Natural killer cell (primary cell): ENCODE measurements at places on chromosomes 5 and 9. TPM values are rescaled to one million over a fixed set of nuclear protein-coding genes. Genes with fewer than 3 reads are reported as not detected.

DNA sequence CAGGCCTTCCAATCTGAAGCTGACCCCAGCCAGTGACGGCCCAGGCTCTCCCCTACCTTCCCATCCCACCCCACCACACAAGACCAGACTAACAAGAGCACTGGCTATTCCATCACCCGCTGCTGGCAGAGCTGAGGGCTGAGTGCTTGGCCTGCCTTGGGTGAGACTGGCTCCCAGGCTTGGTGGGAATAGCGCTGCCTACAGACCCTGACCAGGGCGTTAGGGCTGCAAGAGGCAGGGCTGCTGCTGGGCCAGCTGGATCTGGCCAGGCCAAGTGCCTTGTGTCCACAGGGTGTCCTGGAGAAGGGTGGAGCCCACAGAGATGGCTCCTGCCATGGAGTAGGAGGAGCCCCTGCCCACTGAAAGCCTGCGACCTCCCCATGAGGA, 31.6 kb upstream of the ANGPTL2 start:
- H3K4me1 ChIP-seq = peaks cover 9% of the 10 kb centered on the region
- DNase-seq = no peak
- no peak overlapping the region for H3K4me3 ChIP-seq
- H3K36me3 ChIP-seq = no peaks in the 10 kb centered on the region
- no peak overlapping the region for H3K27ac ChIP-seq

DNA sequence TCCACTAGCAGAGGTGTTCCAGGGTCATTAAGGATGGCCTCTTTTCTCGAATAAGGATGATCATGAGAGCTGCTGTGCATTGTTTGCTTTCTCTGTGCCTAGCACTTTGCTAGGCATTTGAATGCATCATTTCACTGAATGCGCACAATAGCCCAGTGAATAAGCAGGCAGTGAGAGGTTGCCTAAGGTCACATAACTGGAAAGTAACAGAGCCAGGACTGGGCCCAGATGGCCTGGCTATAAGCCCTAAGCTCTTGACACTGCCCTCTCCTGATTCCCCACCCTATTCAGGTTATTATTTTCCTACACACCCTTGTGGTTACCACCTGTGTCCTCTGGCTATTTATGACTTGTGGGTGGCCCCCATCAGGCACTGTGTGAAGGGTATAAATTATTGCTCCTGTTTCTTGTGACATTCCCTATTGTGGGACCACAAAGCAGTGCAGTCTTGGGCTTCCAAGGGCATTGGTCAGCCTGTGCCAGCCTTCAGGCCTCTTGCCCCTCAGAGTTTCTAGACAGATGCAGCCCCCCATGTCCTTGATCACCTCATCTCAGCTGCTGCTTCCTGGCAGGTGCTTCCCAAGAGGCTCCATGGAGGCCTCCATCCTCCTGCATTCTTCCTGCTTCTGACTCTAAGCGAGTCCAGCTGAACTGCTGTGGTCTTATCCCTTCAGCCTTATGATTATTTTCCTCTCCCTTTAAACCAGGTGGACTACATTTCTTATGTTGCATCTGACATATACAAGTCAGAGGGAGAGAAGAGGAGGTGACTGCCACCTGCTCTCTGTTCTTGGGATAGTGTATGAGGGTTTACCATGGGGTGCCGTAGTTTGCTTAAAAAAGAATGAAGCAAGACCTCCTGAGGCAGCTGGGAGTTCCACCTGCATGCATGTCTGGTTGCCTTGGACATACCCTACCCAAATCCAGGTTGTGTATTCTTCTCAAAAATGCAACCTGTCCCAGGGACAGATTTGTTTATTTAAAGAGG, 47.6 kb downstream of the ANGPTL2 start:
- H3K27ac ChIP-seq = no peak overlapping the region
- H3K4me3 ChIP-seq = no peak overlapping the region
- H3K36me3 ChIP-seq = no peaks in the 10 kb centered on the region
- no peak for DNase-seq
- H3K4me1 ChIP-seq = no peaks in the 10 kb centered on the region

DNA sequence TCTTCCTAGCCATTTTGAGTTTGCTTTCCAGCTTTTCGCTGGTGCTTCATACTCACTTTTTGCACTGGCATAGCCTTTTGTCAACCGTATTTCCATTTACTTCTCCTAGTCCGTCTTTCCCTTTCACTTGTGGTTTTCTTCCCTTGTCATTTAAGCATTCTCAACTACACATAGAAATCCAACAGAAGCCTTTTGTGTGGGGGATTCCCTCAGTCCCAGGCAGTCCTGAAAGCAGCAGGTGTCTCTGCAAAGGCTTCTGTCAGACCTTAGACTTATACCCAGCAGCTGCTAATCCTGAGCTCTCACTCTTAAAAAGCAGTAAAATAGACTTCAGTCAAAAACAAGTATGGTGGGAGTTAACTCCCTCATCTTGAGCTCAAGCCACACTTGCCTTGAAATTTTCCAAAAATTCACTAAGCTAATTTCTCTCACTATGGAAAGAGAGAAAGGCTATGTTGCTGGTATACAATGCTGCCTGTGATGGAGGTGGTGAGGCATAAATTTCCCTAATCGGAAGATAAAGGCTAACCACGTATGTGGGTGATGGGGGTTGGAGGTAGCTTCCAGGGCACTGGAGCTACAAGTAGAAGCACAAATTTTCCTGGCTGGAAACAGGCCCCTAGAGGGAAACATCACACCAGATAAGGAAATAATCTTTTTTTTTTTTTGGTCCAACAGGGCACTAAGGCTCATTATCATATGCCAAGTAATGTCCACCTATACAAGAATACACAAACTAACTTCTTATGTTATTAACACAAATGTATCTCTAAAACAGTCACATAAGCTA, 34.8 kb upstream of the IFNK start:
- H3K36me3 ChIP-seq = no peaks in the 10 kb centered on the region
- DNase-seq = no peak
- no peaks in the 10 kb centered on the region for H3K27me3 ChIP-seq
- H3K4me1 ChIP-seq = peaks cover 10% of the 10 kb centered on the region
- H3K4me3 ChIP-seq = no peak overlapping the region

- DNase-seq = no peak
- no peaks in the 10 kb centered on the region for H3K4me1 ChIP-seq
- H3K27ac ChIP-seq = no peak overlapping the region
- no peaks in the 10 kb centered on the region for H3K36me3 ChIP-seq
Observed at GRCh38 chr9:14935964-14936363, 25.7 kb upstream of the FREM1 start.

GRCh38 chr5:162391833-162392232, 324.3 kb downstream of the GABRG2 start:
- DNase-seq = no peak
- no peak overlapping the region for H3K4me3 ChIP-seq
- H3K36me3 ChIP-seq = no peaks in the 10 kb centered on the region

GRCh38 chr5:42870882-42871418, 59.3 kb upstream of the SELENOP start:
- DNase-seq = no peak
- no peak overlapping the region for H3K4me3 ChIP-seq
- peaks cover 4% of the 10 kb centered on the region for H3K4me1 ChIP-seq
- H3K27ac ChIP-seq = no peak overlapping the region

- H3K27ac ChIP-seq = peak overlapping the region; percentile 97
- H3K4me1 ChIP-seq = peaks cover 90% of the 10 kb centered on the region
- H3K27me3 ChIP-seq = no peaks in the 10 kb centered on the region
- peaks cover 3% of the 10 kb centered on the region for H3K36me3 ChIP-seq
Observed at GRCh38 chr9:120928015-120928482, 1.5 kb upstream of the TRAF1 start.

DNA sequence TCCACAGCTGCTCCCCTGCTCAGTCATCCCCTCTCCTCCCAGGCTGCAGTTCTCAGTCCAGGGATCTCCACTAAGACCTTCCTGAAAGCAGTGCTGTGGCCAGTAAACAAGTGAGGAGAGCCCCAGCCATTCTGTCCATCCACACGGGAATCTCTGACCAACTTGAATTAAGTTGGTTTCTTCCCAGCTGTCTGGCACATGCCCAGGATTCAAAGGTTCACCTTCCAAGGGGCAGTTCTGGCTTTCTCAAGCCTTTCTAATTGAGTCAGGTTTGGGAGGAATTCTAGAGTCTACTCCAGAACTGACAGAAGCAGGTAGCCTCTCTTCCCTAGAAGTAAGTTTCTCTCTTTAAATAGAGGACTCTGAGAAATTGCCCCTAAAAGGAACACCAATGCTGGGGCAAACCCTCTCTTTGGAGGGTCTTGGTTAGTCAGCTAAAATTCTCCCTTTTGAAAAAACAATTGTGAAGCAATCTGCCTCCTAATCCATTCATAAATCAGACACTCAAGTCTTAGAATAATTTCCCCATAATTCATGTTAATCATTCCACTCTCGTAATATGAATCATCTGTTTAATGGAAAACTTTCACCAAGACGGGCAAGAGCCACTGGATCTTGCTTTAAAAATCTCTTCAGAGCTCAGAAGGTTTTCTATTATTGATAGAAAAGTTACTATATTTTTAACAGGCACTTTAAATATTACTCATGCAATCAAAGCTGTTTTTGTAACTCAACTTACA, 133.8 kb downstream of the SPOCK1 start:
- H3K4me3 ChIP-seq = no peak overlapping the region
- H3K27ac ChIP-seq = no peak overlapping the region
- no peak for DNase-seq
- no peaks in the 10 kb centered on the region for H3K4me1 ChIP-seq
- no peaks in the 10 kb centered on the region for H3K36me3 ChIP-seq

DNA sequence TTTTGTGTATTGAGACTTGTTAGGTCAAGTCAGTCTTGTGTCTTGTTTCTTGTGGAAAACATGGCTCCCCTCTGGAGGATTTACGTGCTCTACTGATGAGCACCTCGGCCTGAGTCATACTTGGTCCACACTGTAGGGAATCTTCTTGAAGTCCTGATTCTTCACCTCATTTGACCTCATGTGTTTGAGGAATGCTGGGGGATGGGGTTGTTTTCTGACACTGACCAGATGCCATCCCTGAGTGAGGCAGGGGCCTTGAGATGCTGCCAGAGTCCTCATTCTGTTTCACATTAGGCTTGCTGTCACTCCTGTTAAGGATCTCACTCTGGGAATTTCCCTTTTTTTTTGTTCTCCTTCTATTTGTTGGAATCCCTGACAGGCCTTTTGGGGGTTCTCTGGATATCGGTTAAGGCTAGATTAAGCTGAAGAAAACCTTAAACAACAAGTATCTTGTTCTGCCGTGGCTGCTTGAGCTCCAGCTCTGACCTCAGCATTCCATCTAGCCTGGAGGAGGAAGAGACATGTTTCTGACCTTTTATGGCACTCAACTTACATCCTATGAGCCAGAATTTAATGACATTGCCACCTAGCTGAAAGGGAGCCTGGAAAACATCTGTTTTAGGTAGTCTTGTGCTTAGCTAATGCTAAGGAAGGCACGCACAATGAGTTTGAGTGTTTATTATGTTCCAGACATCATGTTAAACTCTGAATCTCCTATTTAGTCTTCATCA, 20.6 kb downstream of the TCOF1 start:
- peaks cover 45% of the 10 kb centered on the region for H3K4me1 ChIP-seq
- DNase-seq = no peak
- H3K27ac ChIP-seq = peak overlapping the region; percentile 56
- H3K4me3 ChIP-seq = no peak overlapping the region

- DNase-seq = no peak
- no peaks in the 10 kb centered on the region for H3K27me3 ChIP-seq
- no peak overlapping the region for H3K27ac ChIP-seq
- H3K4me3 ChIP-seq = no peak overlapping the region
- peaks cover 48% of the 10 kb centered on the region for H3K36me3 ChIP-seq
Observed at GRCh38 chr9:71743217-71743705, 25.1 kb downstream of the CEMIP2 start.

DNA sequence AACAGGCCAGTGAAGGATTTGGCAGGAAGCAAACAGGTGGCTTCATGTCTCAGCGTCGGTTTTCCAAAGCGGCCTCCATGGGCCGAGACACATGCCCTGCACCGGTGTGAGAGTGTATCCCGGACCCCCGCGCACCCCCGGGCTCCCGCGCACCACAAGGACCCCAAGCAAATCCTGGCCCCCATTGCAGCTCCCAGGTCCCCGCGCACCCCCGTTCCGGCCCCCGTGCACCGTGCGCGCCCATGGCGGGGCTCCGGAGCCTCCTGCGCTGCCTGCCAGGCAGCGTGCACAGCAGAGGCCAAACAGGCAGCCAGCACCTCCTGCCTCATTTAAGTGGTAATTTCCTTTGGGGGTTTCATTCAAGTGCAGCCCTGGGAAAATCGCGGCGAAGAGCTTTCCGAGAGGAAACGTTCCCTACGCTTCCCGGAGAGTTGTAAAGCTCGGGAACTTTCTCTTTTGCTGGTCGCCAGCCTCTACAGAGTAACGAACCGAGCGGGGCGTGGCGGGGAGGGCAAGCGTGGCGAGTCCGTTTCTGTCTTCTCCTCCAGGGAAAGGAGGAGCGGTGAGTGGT, 145.5 kb upstream of the SLC24A2 start:
- no peak for DNase-seq
- H3K27me3 ChIP-seq = peaks cover 2% of the 10 kb centered on the region
- no peaks in the 10 kb centered on the region for H3K36me3 ChIP-seq
- H3K27ac ChIP-seq = no peak overlapping the region
- H3K4me3 ChIP-seq = no peak overlapping the region

Gene IFNE
- total RNA-seq = not detected

Gene MSX2
- not detected for total RNA-seq

Gene DIRAS2
- total RNA-seq = not detected

Gene GMCL2
- total RNA-seq = not detected
